ENCODE measurements at places on chromosomes 13 and 19. TPM values are rescaled to one million over a fixed set of nuclear protein-coding genes. Genes with fewer than 3 reads are reported as not detected.

- DNase-seq: no peak
These were observed 2889.6 kb upstream of the PCDH20 start for GRCh38 chr13:64305246-64305645.

GRCh38 chr13:51668580-51669195, 84.4 kb downstream of the WDFY2 start:
- DNase-seq: no peak

The KLK15 gene
- not detected for total RNA-seq

The LIPE gene
- total RNA-seq: 3.0 TPM

GRCh38 chr13:73481886-73482445, 423.2 kb downstream of the KLF5 start:
- DNase-seq: no peak

- no peak for DNase-seq
These were observed 11.9 kb downstream of the KLC3 start for GRCh38 chr19:45352471-45352870.

The SLC15A1 gene
- total RNA-seq: not detected

The CGB8 gene
- total RNA-seq: not detected

The RUVBL2 gene
- 162 TPM for total RNA-seq

The FUT2 gene
- total RNA-seq: not detected

The CCDC159 gene
- 6.0 TPM for total RNA-seq

DNA sequence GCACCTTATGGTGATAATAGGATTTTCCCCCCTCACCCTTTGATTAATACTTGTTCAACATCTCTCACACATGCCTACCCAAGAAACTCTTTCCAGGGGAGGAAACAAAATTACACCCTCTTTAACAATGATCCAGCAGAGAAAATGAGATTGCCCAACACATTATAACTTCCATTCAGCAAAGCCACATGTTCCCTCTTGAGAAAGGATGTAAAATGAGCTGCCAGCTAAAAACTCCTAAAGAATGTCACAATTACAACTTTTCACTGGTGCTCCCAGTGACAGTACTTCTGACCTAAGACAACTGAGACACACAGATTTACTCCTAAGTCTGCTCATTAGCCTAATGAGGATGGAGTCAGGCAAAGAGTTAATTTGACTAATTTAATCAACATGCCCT, 621.4 kb downstream of the DIAPH3 start:
- no peak for DNase-seq

The IFNL4 gene
- not detected for total RNA-seq

- no peak for DNase-seq
These were observed 20.8 kb downstream of the MBNL2 start for GRCh38 chr13:97242755-97243497.

The CAB39L gene
- total RNA-seq: 10.3 TPM

GRCh38 chr19:11479898-11480714, 740 bp downstream of the ELAVL3 start:
- DNase-seq: no peak

DNA sequence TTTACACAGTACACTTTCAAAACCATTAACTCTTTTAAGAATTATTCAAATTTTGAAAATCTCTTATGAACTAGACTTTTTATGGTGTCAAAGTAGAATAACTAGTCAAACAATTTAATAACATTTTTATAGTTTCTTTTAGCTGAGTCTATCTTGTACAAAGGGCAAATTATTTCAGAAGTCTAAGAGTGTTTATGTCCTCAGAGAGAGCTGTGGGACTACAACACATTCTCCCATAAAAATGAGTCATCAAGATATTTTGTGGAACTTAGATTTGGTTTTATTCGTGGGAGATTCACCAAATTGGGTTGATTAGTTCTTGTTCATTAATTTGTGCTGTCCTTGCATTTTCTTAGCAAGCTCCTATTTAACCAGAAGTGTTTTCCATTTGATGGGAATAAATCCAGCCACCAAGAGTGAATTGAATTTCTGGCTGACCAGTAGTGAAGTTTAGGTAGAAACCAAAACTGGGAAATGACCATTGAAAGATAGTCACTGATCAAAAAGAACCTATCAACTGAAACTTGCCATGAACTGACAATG, 291.0 kb downstream of the DLEU7 start:
- no peak for DNase-seq

The IZUMO1 gene
- not detected for total RNA-seq

GRCh38 chr19:14054721-14055120, 7.2 kb downstream of the PALM3 start:
- DNase-seq: no peak

DNA sequence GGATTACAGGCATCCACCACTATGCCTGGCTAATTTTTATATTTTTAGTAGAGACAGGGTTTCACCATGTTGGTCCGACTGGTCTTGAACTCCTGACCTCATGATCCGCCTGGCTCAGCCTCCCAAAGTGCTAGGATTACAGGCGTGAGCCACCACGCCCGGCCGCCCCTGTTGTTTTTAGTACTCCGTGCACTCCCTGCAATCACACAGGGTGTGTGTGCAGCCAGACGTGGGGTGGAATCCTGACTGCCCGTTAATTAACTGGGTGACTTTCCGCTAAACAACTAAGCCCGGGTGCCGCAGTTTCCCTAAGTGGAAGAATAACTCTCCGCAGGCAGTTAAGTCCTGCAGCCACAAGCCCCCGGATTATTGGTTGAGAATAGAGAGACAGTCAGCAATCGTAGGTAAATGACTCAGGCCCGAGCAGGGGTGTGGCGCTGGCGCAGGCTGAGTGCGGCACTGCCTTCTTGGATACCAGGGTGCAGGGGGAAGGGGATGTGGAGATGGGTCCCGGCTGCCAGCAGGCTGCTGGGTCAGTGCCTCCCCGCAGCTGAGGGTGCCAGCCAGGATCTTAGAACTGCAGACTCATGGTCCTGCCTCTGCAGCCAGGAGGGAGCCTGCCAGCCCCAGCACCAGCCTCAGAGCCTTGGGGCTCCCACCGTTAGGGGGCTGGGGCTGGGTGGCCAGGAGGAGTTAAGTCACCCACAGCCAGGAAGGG, 6.1 kb upstream of the FXYD3 start:
- no peak for DNase-seq

The CYP2A13 gene
- not detected for total RNA-seq

The RNF225 gene
- under 0.01 TPM for total RNA-seq

The VSTM1 gene
- total RNA-seq: not detected

GRCh38 chr13:31733066-31733465, 6.3 kb upstream of the RXFP2 start:
- DNase-seq: peak; percentile 15

- no peak for DNase-seq
These were observed 45.1 kb upstream of the SLC46A3 start for GRCh38 chr13:28763887-28764286.

- DNase-seq: peak; percentile 29
These were observed 1.0 kb downstream of the ZNF253 start for GRCh38 chr19:19866611-19867248.

The NCCRP1 gene
- not detected for total RNA-seq

DNA sequence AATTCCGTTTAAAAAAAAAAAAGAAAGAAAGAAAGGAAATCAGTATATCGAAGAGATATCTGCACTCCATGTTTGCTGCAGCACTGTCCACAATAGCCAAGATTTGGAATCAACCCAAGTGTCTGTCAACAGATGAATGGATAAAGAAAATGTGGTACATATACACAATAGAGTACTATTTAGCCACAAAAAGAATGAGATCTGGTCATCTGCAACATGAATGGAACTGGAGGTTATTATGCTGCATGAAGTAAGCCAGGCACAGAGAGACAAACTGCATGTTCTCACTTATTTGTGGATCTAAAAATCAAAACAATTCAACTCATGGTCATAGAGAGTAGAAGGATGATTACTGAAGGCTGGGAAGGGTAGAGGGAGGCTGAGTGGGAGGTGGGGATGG, 16.3 kb downstream of the ZNF565 start:
- DNase-seq: no peak

The UBE2L5 gene
- total RNA-seq: not detected

GRCh38 chr19:1481893-1482360, 2.9 kb upstream of the C19orf25 start:
- no peak for DNase-seq

The TNFRSF19 gene
- total RNA-seq: 95.7 TPM

DNA sequence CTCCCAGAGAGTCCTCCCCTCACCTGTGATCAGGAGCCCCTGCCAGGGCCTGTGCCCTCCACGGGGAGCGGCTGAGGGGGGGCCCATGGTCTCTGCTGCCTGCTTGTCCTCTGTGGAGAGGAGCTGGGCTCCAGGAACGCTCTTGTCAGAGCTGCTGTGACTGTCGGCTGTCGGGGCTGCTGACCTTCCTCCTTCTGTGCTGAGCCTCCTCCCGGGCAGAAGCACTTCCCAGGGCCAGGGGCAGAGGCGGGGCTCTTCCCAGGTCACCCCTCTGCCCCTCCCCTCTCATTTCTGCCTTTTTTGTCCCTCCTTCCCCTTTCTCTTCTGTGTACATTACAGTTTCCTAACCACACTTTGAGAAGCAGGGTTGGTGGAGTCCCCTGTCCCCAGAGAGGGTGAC, at the start of gene CEACAM4:
Gene CEACAM4 (minus strand): TSS at position 198 of the 400 bp plus-strand sequence. CDS start 111 bp downstream, at position 87.
- DNase-seq: no peak

GRCh38 chr19:49594993-49595818, 4.2 kb downstream of the PRR12 start:
- no peak for DNase-seq

GRCh38 chr19:47891622-47891922, 5.5 kb upstream of the SULT2A1 start:
- DNase-seq: no peak

The ATXN8OS gene
- not detected for total RNA-seq

GRCh38 chr13:30256713-30257467, 50.5 kb downstream of the KATNAL1 start:
- DNase-seq: peak; percentile 58

The S1PR4 gene
- total RNA-seq: not detected

DNA sequence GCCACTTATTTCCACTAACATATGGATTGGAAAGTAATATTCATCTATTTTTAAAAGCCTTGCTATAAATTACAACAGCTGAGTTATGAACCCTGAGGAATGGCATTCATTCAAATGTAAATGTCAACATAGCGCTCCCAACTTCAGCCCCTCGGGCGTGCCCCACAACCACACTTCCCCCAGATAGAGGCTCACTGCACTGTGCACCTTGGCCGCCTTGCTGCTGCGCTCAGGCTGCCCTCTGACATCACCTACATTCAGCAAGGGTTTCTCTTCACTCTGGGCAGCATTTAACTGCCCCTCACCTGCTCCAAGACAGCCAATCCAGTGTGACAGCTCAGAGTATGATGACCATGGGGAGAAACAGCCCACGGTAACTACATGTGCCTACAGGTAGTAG, 35.1 kb downstream of the SIAH3 start:
- DNase-seq: no peak

GRCh38 chr13:110554946-110555345, 6.6 kb downstream of the RAB20 start:
- no peak for DNase-seq

- no peak for DNase-seq
These were observed 466.6 kb upstream of the PCDH9 start for GRCh38 chr13:67696775-67697174.

- no peak for DNase-seq
These were observed 48.7 kb upstream of the MYCBP2 start for GRCh38 chr13:77375560-77376108.

DNA sequence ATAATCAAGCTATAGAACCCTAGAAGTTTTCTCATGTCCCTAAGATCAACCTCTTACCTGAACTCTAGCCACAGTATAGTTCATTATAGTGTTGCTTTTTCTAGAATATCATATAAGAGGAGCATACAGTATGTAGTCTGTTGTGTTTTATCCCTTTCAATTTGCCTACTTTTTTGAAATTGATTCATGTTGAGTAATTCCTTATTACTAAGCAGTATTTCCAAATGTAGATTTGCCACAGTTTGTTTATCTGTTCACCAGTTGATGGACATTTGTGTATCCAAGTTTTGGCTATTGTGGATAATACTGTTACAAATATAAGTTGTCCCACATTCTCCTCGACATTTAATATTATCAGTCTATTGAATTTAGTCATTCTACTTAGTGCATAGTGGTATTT, 138.0 kb downstream of the LMO7 start:
- no peak for DNase-seq

DNA sequence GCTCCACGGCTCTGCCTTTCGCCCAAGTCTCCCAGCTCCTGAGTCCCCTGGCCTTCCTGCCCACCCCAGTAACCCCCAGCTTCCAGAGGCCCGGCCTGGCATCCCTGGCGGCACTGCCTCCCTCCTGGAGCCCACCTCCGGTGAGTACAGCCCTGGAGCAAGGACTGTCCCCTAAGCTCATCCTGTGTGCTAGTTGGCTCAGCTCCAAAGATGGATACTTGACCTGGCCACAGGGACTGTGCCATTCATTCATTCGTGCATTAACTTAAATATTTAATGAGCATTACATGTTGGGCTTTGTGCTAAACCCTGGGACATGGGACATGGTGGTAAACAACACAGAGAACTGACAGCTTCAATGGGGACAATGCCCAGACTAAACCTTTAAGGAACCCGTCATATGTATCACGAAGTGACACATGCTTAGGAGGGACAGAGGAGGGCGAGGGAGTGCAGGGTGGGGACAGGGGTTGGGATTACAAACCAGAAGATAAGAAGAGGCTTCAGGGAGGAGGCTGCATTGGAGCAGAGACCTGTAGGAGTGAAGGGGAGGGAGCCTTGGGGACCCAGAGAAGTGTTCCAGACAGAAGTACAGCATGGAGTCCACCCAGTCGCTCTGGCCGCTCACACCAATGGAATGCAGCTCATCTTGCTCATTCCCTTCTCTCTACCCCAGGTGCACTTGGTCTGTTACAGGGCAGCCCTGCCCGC, 6.9 kb upstream of the OVOL3 start:
- no peak for DNase-seq

- no peak for DNase-seq
These were observed 200.2 kb downstream of the MTUS2 start for GRCh38 chr13:29020314-29020713.

The ZNF564 gene
- 6.4 TPM for total RNA-seq

- DNase-seq: peak; percentile 37
These were observed 237.0 kb downstream of the LACC1 start for GRCh38 chr13:44116562-44117332.

The C1QTNF9B gene
- total RNA-seq: 0.86 TPM

All from fibroblast of villous mesenchyme (primary cell).